Activated CD8-positive, alpha-beta T cell treated with anti-CD3 and anti-CD28 coated beads for 36 hours (primary cell): ENCODE measurements at places on chromosomes 7 and 10.

DNA sequence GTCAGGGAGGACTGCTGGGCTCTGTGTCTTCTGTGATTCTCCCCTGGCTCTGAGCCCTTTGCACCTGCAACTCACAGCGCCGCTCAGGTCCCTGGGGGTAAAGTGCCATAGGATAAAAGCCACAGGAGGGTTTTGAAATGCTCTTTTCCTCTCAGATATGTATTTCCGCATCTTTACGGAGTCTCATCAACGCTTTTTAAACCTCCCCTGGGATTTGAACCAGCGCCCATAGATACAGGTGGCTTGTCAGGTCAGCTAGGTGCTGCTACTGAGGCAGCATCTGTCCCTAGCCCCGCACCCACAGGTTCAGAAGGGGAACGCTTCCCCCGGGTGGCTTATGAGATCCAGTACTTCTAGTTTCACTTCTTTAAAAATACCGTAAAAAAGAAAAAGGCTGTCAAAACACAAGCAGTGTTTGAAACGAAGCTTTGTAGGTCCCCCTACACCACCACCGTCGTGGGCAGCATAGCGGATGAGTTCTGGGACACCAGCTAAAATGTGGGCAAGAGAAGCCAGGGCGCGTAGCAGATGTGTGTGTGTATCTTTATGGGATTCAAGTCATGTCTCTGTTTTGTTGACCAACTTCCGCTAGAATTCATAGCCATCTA, 173.5 kb downstream of the CUX1 start:
- peaks cover 21% of the 10 kb centered on the region for H3K4me1 ChIP-seq
- H3K4me3 ChIP-seq = peak overlapping the region; percentile 55
- no peaks in the 10 kb centered on the region for H3K36me3 ChIP-seq
- peak; percentile 35 for DNase-seq
- peak overlapping the region; percentile 75 for H3K27ac ChIP-seq

GRCh38 chr7:43385856-43386255, 197.1 kb upstream of the STK17A start:
- no peak overlapping the region for H3K27ac ChIP-seq
- H3K27me3 ChIP-seq = peaks cover 23% of the 10 kb centered on the region
- peaks cover 8% of the 10 kb centered on the region for H3K4me1 ChIP-seq

DNA sequence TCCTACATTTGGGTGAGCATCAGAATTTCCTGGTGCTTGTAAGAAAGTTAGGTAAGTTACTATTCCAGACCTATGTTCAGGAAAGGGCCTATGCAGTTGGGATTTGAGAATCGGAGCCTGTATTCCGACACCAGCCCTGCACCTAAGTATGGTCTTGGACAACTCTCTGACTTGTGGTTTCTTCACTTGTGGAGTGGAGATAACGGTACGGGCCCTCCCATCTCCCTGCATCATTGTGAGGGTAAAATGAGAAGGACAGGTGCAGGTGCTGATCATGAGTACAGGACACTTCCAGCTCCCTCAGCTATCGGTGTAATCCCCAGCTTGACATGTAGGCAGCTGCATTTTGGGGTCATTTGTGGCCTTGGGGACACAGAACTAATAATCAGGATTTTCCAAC, 138.3 kb upstream of the NAMPT start:
- no peak overlapping the region for H3K4me3 ChIP-seq
- peak overlapping the region; percentile 98 for H3K27ac ChIP-seq
- peaks cover 30% of the 10 kb centered on the region for H3K36me3 ChIP-seq
- no peaks in the 10 kb centered on the region for H3K27me3 ChIP-seq
- DNase-seq = no peak

DNA sequence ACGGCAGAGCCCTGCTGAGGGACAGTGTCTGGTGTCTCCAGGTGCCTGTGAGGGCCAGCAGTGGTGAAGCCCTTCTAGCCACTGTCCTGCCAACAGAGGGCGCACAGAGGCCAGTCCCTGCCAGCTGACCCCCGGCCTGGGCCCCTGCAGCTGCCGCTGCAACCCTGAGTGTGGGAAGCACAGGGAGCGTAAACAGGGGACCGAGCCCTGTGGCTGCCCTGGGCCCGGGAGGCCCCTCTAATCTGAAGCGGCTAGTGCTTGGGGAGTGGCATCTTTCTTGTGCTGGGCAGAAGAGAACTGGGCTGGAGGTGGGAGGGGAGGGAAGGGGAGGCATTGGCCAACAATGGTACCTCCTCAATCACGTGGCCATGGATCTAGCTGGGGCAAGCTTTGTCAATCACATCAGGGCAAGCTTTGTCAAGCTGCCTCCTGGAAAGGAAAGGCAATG, 34.6 kb downstream of the TRIM8 start:
- no peak overlapping the region for H3K4me3 ChIP-seq
- DNase-seq = peak; percentile 42
- H3K27me3 ChIP-seq = no peaks in the 10 kb centered on the region
- peaks cover 6% of the 10 kb centered on the region for H3K36me3 ChIP-seq
- H3K4me1 ChIP-seq = peaks cover 48% of the 10 kb centered on the region

DNA sequence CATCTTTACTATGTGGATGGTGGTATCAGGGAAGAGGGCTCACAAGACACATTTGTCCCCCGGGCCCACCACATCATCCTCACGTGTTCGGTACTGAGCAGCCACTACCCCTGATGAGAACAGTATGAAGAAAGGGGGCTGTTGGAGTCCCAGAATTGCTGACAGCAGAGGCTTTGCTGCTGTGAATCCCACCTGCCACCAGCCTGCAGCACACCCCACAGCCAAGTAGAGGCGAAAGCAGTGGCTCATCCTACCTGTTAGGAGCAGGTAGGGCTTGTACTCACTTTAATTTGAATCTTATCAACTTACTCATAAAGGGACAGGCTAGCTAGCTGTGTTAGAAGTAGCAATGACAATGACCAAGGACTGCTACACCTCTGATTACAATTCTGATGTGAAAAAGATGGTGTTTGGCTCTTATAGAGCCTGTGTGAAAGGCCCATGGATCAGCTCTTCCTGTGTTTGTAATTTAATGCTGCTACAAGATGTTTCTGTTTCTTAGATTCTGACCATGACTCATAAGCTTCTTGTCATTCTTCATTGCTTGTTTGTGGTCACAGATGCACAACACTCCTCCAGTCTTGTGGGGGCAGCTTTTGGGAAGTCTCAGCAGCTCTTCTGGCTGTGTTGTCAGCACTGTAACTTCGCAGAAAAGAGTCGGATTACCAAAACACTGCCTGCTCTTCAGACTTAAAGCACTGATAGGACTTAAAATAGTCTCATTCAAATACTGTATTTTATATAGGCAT, 9.1 kb upstream of the CSGALNACT2 start:
- no peak overlapping the region for H3K4me3 ChIP-seq
- H3K36me3 ChIP-seq = no peaks in the 10 kb centered on the region
- H3K4me1 ChIP-seq = peaks cover 27% of the 10 kb centered on the region
- H3K27ac ChIP-seq = peak overlapping the region; percentile 72

DNA sequence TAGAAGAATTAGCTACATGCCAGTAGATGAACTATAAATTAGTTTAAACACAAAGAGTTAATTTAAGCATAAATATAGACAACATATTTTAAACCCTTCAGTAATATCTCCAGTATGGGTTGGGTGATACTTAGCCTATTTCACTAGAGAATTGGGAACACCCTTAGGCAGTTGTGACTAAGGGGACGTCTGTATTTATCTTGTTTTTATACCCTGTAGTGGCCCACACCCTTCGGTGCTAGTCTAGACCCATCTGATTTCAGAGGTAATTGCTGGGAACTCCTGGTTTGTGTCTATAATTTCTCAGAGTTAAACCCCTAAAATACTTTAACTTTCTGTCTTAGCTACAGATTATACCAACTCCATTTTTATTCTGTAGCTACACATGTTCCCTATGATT, 11.5 kb upstream of the STEAP4 start:
- DNase-seq = no peak
- no peaks in the 10 kb centered on the region for H3K4me1 ChIP-seq
- no peaks in the 10 kb centered on the region for H3K36me3 ChIP-seq
- peaks cover 15% of the 10 kb centered on the region for H3K27me3 ChIP-seq
- no peak overlapping the region for H3K4me3 ChIP-seq

DNA sequence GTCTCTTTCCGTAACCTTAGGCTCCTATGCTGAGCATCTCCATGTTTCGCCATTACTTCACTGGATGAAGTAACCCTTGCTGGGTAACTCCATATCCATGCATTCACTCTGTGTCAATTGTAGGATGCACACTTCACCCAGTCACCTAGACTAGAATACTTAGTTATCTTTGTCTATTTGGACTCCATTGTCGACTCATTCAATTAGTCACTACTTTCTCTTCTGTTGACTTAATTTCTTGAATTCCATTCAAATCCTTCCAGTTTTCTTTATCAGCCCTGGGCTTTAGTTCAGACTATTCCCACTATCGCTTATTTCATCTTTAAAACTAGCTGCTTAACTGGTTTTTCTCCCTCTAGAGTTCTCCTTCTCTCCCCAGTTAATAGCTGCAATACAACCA, 111.3 kb upstream of the TNS3 start:
- no peak for DNase-seq
- peaks cover 1% of the 10 kb centered on the region for H3K27me3 ChIP-seq
- no peak overlapping the region for H3K4me3 ChIP-seq
- no peaks in the 10 kb centered on the region for H3K4me1 ChIP-seq

- no peaks in the 10 kb centered on the region for H3K27me3 ChIP-seq
- no peaks in the 10 kb centered on the region for H3K4me1 ChIP-seq
- H3K36me3 ChIP-seq = no peaks in the 10 kb centered on the region
- DNase-seq = no peak
Observed at GRCh38 chr7:7114575-7115291, 67.6 kb upstream of the C1GALT1 start.

GRCh38 chr10:118307859-118308258, 34.3 kb downstream of the FAM204A start:
- DNase-seq = no peak
- H3K27me3 ChIP-seq = no peaks in the 10 kb centered on the region
- no peaks in the 10 kb centered on the region for H3K4me1 ChIP-seq
- H3K27ac ChIP-seq = no peak overlapping the region
- H3K4me3 ChIP-seq = no peak overlapping the region

DNA sequence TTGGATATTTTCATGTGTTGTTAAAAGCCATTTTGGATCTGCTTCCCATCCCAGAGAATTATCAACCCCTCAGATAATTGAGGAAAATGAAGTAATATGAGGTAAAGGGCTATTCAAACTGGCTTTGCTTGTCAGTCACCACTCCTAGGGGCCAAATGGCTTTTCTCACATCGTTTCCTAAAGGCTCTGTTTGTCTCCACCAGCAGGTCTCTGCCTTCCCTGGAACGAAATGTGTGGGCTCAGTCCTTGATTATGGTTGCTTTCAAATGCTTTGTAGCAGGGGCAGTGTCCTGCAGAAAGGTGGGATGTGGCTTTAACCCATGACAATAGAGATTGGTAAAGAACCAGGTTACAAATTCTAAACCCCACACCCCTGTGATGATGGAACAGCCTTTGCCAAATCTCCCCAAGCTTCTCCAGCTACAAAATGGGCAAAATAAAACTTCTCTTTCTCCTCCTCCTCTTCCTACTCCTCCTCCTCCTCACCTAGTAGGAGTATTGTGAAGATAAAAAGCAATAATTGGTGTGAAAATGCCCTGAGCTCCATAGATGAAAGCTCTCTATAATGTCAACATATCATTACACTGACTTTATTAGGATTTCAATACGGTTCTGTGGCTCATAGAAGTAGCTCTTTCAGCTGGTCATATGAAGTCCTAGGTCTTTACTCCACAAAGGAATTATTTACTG, 127.6 kb downstream of the CHN2 start:
- H3K27me3 ChIP-seq = no peaks in the 10 kb centered on the region
- no peak overlapping the region for H3K27ac ChIP-seq
- H3K36me3 ChIP-seq = no peaks in the 10 kb centered on the region
- H3K4me1 ChIP-seq = no peaks in the 10 kb centered on the region
- no peak overlapping the region for H3K4me3 ChIP-seq
- DNase-seq = no peak

GRCh38 chr7:46198701-46199100, 277.6 kb upstream of the IGFBP3 start:
- no peak overlapping the region for H3K27ac ChIP-seq
- DNase-seq = no peak
- H3K4me3 ChIP-seq = no peak overlapping the region

GRCh38 chr10:51683031-51683691, 16.2 kb downstream of the CSTF2T start:
- H3K4me1 ChIP-seq = no peaks in the 10 kb centered on the region
- H3K27me3 ChIP-seq = peaks cover 22% of the 10 kb centered on the region

DNA sequence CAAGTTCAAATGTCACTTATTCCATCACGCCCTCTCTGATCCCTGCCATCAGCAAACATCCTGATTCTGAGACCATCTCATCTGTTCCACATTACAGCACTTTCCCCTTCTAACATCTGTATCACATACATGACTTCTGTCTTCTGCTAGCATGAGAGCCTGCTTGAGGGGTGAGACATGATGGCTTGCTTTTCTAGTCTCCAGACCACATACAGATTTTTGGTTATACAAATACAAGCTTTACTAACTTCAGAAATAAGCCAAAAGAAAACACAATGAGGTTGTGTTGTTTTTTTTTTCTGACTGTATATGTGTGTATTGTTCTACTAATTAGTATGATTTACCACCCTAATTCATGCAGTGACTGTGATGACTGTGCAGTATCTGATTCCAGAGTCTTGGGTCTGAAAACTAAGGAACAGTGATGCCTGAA, 34.3 kb downstream of the NAPEPLD start:
- H3K4me1 ChIP-seq = peaks cover 6% of the 10 kb centered on the region
- peaks cover 45% of the 10 kb centered on the region for H3K36me3 ChIP-seq
- no peak overlapping the region for H3K27ac ChIP-seq
- DNase-seq = no peak

DNA sequence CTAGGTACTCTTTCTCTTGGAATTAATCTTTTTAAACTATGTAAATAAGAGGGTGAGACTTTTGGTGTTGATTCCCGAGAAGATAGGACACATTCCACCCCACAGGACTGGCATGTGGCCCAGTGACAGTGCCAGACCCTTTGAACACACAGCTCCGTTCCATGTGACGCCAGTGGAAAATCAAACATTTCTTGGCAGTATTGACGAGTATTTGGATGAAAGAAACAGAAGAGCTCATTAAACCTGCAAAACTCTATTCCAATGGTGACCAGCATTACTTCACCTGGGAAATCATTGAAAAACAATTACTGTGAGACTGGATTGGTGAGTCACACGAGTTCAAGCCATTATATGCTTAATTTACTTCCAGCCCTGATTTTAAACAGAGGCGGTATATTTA, 25.8 kb downstream of the AKR1E2 start:
- no peaks in the 10 kb centered on the region for H3K36me3 ChIP-seq
- no peak overlapping the region for H3K4me3 ChIP-seq
- H3K27me3 ChIP-seq = no peaks in the 10 kb centered on the region
- no peak overlapping the region for H3K27ac ChIP-seq
- no peak for DNase-seq

DNA sequence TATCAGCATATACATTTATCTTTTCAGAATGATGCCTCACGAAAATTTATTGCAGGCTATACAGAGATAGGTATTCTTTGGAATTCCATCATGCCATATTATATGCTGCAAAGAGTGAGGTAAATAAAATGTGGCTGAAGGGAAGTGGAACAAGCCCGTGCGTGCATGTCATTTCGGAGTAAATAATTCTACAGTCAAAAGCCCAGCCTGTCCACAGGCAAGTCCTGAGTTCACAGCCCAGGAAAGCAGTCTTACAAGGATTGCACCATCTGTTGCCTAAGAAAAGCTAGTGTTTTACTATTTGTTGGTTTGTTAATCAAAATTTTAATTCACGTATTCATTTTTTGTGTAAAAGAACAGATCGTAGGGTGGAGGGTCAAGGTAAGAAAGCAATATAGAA, 292.4 kb upstream of the AKR1E2 start:
- H3K27ac ChIP-seq = no peak overlapping the region
- H3K4me3 ChIP-seq = no peak overlapping the region
- DNase-seq = no peak
- H3K36me3 ChIP-seq = no peaks in the 10 kb centered on the region
- peaks cover 6% of the 10 kb centered on the region for H3K27me3 ChIP-seq
- H3K4me1 ChIP-seq = no peaks in the 10 kb centered on the region
